Activated T-helper 9 cell treated with anti-CD3 and anti-CD28 coated beads, Interleukin-2, amount 50 U/mL, for 16 hours (primary cell): ENCODE measurements at places on chromosomes 1 and 21.

- no peak for DNase-seq
Observed at GRCh38 chr1:2135441-2135841, 59.1 kb downstream of the FAAP20 start.

DNA sequence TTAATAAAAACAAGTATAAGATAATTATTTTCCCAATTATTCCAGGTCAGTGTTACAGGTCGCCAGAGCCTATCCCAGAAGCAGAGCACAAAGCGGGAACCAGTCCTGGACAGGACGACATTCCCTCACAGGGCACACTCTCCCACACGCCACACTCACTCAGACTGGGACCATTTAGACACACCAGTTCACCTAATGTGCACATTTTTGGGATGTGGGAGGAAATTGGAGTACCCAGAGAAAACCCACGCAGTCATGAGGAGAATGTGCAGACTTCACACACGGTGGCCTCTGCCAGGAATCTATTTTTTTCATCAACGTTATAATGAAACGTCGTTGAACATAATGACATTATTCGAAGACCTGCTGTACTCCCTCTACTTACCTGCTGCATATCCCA lies 20.5 kb upstream of the NRDC start:
- DNase-seq, result no peak

- DNase-seq, result no peak
Observed at GRCh38 chr1:25042331-25043227, 112.5 kb upstream of the RUNX3 start.

- DNase-seq, result no peak
Observed at GRCh38 chr1:153543736-153544135, 1.9 kb downstream of the S100A4 start.

- no peak for DNase-seq
Observed at GRCh38 chr1:41444246-41444645, 40.2 kb downstream of the EDN2 start.

DNA sequence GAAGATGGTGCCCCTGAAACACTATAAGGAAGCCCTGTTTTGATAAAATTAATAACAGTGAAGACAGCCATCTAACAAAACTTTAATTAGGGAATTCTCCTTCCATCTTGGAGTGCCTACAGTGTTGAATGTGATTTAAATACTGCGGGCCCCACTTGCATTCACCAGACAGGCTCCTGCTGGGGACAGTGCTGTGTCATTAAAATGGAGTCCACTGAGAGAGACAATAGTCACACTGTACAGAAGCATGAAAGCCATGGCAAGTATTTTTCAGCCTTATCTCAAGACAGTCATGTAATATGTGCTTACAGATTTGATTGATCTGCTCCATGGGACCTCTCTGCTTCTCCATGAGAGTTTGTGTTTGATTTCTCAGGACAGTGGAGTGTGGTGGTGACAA lies 29.7 kb upstream of the ZBTB18 start:
- no peak for DNase-seq

DNA sequence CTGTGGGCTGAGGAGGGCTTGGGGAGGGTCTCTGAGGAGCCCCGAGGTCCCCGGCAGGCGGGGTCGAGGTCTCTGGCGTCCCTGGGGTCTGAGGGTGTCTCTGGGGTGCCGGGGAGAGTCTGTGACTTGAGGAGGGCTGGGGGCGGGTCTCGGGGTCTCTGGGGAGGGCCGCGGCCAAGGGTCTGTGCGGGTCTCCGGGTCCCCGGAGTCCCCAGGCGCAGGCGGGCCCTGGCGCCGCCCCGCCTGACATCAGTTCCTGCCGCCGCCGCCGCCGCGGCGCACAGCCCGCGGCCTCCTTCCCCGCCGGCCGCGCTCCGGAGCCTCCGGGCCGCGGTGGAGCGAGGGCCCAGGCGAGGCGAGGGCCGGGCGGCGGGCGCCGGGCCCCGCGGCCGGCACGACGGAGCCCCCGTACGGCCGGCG lies at the start of gene PLEKHM2:
TSS of gene PLEKHM2 (plus strand) at position 279 of the 420 bp plus-strand sequence. CDS start 239 bp downstream, outside the sequence.
- DNase-seq, result peak; percentile 22

DNA sequence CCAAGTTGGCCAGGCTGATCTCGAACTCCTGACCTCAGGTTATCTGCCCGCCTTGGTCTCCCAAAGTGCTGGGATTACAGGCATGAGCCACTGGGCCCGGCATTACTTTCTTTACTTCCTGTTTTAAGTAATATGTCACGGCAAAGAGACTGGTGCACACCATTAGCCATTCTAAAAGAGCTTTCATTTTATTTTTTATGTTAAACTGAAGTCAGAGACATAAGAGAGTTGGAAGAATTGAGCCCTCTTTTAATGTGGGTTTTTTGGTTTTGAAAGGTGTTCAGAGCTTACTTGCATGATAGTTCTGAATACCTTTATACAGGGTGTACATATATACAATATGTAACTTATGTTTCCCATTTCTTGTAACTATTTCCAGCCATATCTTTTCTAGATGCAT lies 14.3 kb downstream of the CENPF start:
- no peak for DNase-seq

DNA sequence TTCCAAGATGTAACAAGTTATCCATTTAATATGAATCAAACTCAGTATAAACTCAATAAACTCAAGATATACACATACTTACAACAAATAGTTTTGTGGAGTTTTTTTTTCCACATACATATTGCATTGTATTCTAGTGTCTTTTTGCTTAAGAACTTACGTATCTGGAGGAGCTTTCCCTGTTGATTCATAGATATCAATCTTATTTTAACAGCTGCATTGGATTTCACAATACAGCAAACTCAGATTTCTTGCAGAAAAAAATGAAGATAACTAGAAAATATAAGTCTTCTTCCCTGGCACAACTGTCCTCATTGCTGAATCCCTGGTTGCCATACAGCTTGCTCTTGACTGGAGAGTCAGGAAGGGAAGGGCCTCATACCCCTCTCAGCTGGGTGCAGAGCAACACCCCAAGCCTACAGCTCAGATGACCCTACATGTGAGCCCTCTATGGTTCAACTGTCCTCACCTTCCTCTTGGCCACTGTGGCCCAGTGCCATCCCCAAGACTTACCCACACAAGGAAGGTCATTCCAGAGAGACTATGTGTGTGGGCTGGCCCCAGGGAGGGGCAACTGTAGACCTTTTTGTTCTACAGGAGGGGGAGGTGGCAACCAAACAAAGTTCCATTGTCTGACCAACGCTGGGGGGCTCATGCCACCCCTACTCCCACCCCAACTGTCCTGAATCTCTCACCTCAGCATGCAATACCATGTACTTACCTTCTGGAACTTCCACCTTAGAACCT lies 1.7 kb downstream of the MPZ start:
- DNase-seq, result no peak

DNA sequence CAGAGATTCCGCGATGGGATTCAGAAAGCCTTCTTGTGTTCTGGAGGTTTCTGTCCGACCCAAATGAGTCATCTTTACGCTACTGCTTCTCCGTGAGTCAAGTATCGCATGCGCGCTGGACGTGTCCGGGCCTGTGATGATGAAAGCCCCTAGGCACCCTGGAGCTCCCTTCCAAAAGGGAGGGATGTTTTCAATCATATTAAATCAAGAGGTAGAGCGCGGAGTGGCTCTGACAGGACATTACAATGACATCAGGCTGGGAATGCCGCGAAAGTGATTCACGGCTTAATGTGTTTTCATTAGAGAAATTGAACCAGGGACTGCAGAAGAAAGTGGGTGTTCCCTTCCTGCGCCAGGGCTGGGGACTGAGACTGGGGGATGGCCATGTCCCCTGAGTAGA lies 48.5 kb downstream of the AJAP1 start:
- DNase-seq, result no peak

DNA sequence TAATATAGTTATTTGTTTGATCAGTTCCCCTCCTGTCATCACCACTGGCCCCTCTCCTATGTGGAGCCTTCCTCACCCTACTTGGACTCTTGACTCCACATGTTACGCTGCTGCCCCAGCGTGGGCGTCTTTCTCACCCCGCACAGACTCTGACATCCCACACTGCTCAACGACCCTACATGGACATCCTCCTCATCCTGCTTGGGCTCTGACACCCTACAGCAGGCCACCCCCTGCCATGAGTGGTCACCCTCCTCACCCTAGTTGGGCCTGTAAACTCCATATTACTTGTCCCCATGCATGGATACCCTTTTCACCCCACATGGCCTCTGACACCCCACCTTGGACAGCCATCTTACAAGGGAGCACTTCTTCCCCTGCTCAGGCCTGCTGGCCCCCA lies 21.0 kb downstream of the TTC4 start:
- no peak for DNase-seq

GRCh38 chr1:100526894-100527293 lies 11.0 kb upstream of the GPR88 start:
- no peak for DNase-seq

DNA sequence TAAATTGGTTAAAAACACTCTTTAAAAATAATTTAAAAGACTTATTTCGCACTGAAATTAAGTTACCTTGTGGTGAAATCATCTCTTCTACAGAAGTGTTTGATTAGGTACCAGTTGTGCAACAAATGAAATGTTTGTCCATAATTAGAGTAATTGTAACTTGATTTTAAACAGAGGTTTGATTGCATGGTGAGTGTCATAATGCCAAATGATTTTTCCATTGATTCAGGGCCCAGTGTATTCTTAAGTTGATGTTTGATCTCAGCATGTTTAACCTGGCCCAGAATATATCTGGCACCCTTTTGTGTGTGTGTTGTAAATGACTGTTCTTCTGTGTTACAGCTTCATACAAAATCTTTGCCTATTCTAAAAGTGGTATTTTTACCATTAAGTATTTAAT lies 28.5 kb downstream of the LRRC8B start:
- no peak for DNase-seq

DNA sequence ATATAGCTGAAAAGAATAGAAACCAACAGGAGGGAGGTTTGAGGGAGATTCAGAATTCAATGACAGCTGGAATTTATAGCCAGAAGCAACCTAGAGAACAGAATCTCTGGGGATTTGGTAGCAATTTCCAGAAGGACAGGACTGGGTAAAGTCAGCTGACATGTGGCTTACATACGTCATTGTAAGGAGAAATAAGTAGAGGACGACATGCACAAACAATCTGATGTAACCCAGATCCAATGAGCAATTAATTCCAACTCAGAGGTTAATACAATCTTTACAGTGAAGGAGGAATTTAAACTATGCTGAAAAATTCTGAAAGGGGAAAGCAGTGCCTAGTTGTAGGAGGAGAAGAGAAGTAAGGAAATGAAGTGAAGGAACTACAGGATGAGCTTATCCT lies 383.9 kb downstream of the PTBP2 start:
- no peak for DNase-seq

DNA sequence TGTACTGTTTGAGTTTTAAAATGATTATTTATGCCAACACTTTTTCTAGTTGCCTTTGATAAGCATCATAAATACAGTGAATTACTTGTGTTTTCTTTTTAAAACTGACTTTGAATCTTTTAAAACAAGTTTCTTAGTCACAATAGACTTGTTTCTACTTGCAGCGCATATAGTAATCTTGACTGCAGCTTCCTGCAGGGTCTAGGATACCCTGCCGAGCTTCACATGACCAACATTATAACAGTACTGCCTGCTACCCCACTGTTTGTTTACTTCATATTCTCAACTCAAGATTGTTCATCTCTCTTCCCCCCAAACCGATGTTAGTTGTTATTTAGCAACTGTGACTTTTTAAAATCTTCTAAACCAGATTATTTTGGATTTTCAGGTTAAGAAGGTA lies 751.3 kb upstream of the NEGR1 start:
- DNase-seq, result no peak

DNA sequence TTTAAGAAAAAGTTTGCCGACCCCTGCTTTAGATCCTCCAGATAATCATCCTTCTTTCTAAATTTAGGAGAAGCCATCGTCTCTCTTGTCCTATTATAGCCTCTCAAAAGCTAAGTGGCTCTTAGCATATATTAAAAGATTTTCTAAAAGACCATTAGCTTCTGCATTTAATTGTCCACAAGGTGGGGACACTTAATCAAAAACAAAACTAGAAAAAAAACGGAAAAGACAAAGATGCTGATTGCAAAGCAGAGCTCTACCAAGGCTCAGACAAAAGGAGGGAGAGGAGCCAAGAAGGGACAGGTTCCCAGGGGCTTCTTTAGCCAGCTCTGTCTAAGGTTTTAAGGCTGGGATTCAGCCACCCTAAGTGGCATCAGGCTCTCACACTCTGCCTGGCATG lies 128.3 kb upstream of the HMGB4 start:
- no peak for DNase-seq

DNA sequence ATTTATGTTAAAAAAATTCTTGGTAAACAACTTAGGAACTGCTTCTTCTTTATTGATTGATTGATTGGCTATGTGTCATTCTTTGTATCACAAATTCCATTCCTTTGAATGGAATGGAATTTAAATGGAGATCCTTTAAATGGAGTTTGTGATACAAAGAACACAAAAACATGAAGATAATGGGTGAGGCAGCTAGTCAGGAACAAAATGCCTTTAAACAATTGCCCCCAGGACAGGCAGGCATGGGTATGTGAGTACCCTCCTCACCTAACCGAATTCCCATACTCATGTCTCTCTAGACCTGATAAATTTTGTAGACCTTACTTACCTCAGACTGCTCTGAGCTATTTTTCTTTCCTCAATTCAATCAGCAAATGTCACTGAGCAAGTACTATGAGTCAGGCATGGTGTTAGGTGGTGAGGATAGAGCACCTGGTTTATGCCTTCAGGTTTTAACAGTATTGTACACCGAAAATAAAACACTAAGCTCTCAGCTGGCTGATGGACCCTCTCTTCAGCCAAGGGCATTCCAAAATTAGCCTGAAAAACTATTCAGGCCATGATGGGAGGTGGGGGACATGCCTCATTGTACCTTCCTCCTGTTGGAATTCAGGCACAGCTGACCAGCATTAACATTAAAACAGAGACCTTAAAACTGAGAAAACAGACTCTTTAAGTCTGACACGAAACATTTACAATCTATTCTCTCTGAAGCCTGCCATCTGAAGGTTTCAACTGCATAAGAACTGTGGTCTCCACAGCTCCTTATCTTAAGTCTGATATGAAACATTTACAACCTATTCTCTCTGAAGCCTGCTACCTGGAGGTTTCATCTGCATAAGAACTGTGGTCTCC lies 58.9 kb downstream of the OLFML3 start:
- DNase-seq, result no peak

DNA sequence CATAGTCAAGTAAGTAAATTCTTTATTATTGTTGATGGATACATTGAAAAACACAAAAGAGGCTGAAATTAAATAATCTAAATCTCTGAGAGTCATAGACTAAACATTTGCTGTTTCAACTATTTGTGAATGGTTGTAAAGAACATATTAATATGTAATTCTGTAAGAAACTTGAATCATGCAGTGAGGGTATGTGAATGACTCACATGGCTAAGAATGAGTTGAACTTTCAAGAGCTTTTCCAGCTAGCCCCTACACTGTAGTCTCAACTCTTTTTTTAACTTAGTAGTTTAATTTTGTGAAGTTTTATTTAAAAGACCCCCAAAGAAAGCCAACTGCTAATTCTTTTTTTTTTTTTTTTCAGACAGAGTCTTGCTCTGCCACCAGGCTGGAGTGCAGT lies 588.1 kb downstream of the DPYD start:
- DNase-seq, result no peak

GRCh38 chr1:54121482-54122134 lies 31.2 kb downstream of the CDCP2 start:
- peak; percentile 30 for DNase-seq
